NCI-H446 (cell line): ENCODE measurements at places on chromosomes 5 and 9.

DNA sequence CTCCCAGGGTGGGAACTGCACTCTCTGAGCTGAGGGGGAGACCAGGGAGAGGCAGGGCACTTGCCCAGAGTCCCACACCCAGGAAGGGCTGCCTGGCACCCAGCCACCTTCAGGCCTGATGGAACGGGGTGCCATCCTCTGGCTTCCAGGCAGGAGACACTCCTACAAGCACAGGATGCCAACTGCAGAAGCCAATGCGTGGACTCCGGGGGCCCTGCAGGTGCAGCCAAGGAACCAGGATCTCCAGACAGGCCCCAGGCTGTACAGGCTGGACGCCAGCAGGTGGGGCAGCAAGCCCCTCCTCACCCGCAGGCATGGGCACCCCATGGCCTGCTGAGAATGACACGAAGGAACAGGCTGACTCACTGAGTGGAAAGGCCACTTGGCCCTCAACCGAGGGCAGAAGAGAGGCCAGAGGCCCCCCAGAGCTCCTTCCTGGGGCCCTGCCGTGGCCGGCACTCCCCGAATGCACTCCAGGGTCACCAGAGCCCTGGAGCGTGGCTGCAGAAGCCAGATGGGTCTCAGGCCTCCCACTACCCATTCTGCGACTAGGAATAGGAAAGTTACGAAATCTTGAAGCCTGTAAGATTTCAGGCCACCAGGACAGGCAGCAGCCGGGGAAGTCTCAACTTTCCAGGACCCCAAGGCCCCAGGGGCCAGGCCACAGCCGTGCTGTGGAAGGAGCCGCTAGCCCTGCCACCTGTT is 15.7 kb downstream of the NACC2 start:
- DNase-seq, result no peak

- no peak for DNase-seq
Measured at GRCh38 chr9:84807870-84808390, 138.4 kb downstream of the NTRK2 start.

GRCh38 chr5:318341-318897 is 3.1 kb upstream of the AHRR start:
- no peak for DNase-seq

DNA sequence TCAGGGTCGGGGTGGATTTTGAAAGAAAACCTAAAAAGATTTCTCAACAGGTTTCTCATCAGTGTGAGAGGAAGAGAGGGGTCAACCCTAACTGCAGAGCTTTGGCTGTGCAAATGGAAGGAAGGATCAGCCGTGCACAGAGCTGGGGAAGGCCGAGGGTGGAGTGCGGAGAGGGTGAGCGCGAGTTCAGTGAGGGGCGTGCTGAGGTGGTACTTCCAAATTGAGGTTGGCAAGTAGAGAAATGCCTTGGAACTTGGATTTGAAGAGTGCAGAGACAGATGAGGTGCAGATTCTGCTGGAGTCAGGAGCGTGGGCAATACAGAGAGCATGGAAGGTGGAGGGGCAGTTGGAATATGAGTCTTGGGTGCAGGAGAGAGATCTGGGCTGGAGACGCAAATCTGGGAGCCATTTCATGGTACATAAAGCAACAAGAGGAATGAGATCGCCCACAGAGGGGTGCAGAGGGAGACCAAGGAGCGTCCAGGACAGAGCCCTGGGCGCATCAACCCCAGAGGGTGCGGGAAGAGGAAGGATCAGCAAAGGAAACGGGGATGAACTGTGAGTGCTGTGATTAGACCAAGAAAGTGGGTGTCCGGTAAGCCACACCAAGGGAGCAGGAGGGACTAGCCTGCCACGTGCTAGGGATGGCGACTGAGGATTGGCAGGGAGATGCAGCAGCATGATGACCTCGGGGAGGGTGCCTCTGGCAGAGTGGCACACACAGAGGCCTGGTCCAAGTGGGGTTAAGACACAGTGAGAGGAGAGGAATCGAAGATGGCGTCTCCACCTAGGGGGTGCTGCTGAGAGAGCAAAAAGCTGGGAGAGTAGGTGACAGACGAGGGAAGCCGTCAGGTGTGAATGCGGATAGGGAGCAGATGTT is 105.8 kb downstream of the ADAMTS2 start:
- DNase-seq, result no peak

- no peak for DNase-seq
Measured at GRCh38 chr9:126698756-126699155, 85.0 kb downstream of the LMX1B start.

GRCh38 chr5:66416698-66417097 is 179.5 kb upstream of the MAST4 start:
- no peak for DNase-seq
